ENCODE measurements at places on chromosomes 7 and 10.

GRCh38 chr10:103717341-103718246 lies 137.8 kb downstream of the SH3PXD2A start:
- DNase-seq: no peak

DNA sequence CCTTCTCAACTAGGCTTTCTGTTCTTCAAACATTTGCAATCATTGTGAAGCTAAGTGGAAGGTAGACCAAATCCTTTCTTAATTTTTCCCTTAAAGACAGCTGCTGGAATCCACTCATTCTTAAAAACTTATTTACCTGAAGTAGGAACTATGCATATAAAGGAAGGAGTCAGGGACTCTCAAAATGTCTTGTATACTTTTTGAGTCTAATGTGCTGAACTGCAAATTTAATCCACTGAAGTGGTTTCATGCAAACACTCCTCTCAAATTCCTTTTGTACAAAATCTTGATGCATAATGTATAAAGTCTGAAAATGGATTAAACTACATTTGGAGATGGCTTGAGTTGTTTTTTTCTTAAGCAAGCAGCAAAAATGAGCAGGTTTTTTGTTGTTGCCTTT lies 118.0 kb downstream of the CABCOCO1 start:
- no peak for DNase-seq

DNA sequence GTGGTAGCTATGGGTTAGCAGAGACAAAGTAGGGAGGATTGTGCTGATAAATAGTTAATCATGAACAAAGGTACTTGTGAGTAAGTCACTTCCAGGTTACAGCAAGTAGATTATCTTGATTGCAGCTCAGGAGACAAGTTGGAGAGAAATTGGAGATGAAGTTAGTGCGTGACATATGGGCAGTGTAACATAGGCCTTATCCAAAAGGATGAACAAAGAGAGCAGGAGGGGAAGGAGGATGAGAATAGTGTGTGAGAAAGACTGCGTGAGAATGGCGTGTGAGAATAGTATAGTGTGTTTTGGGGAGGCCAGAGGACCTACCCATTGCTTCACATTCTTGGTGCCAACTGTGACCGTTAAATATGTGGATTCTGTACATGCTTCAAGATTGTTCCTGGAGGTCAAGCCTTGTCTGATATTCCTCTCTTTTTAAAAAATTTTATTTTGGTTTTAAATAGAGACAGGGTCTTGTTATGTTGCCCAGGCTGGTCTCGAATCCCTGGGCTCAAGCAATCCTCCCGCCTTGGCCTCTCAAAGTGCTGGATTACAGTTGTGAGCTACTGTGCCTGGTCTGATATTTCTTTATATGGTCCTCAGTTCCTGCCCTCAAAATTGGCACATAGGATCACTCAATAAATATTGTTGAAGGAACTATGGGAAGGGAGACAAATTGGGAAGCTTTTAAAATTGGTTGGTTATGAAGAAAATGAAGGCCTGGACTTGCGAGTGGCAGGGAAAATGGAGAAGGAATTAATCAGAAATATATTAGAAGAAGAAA lies 3.2 kb downstream of the VCL start:
- no peak for DNase-seq

DNA sequence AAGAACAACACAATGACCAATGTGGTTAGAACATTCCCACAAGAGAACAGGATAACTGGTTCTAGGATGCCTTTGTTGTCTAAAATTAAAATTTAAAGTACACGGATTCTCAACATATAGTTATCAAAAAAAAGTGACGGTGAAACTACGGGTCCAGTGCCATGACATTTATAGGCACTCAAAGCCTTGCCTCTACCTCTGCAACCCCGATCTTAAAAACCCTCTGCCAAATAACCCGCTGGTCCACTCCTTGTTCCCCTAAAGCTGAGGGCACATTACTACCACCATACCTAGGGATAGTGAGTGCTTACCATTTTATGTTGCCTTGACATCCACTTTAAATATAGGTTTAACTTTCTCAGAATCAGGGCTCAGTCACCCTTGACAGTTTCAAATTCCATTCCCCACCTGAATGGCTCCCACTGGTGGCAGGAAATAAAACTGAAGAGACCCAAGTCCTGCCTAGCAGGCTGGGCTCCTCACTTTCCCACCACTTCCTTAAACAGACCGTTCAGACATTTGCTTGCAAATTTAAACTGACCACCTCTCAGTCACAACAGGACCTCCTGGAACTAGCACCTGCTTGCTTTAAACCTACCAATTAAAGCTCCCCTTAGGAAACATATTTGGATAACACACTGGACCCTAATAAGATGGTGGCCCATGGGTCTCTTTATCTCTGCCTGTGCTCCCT lies 169.9 kb upstream of the ASAH2 start:
- DNase-seq: no peak

- DNase-seq: no peak
These were observed 15.3 kb downstream of the SFRP4 start for GRCh38 chr7:37901236-37901827.

- no peak for DNase-seq
These were observed 170.1 kb downstream of the ST7 start for GRCh38 chr7:117123311-117123926.

- DNase-seq: no peak
These were observed 23.8 kb upstream of the ADD3 start for GRCh38 chr10:109984013-109984412.

GRCh38 chr7:55400191-55400590 lies 35.1 kb downstream of the LANCL2 start:
- DNase-seq: no peak

DNA sequence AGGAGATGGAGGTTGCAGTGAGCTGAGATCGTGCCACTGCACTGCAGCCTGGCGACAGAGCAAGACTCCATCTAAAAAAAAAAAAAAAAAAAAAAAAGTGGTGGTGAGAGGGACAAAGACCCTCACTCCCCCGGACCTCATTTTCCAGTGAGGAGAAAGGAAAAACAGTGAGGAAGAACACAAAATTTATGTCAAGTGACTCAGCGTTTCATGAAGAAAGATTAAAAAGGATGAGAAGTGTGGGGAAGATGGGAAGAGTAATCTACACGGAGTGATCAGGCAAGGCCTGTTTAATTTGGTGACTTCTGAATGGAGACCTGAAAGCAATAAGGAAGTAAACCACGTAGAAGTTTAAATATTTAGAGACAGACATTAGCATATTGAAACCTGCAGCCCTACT lies 7.0 kb downstream of the NUDT5 start:
- DNase-seq: no peak

DNA sequence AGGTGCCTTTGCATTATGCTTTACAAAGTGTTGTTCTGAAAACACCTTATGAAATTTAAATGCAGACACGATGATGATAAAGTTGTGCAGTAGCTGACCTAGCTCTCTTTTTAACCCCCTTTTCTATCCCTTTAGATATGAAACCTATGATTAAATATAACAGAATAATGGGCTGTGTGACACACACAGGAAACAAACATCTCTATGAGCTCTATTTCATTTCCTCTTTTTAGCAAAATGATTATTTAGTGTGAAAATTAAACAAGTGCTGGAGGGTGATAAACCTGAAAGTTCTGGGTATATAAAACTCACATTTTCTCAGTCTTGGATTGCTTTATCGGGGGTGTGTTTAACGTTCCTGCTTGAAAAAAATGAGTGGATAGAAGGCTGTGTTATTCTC lies 1310.5 kb upstream of the CELF2 start:
- no peak for DNase-seq

- no peak for DNase-seq
These were observed 263.3 kb upstream of the TCERG1L start for GRCh38 chr10:131574707-131575430.

GRCh38 chr7:50092579-50093491 lies at the start of gene ZPBP:
TSS of gene ZPBP (minus strand) at chr7:50093246. CDS start at chr7:50093194, 52 bp downstream.
- no peak for DNase-seq

DNA sequence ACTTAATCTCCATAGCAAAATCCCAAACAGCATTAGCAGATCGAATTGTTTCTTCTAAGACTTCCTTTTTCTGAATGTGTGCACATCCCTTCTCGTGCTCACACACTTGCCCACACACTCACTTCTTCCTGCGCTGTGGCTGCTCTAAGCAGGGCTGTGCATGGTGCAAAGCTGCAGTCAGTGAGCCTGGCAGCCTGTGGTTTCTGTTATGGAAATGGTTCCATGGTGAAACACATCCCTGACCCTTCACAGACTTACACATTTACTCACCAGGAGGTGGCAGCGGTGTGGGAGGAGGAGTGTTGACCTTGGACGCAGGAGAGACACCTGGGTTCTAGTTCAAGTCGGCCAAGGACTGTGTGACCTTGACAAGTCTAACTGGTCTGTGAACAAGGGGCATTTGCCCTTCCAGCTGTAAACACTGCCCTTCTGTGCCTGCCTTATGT lies 24.9 kb downstream of the MTURN start:
- DNase-seq: no peak

DNA sequence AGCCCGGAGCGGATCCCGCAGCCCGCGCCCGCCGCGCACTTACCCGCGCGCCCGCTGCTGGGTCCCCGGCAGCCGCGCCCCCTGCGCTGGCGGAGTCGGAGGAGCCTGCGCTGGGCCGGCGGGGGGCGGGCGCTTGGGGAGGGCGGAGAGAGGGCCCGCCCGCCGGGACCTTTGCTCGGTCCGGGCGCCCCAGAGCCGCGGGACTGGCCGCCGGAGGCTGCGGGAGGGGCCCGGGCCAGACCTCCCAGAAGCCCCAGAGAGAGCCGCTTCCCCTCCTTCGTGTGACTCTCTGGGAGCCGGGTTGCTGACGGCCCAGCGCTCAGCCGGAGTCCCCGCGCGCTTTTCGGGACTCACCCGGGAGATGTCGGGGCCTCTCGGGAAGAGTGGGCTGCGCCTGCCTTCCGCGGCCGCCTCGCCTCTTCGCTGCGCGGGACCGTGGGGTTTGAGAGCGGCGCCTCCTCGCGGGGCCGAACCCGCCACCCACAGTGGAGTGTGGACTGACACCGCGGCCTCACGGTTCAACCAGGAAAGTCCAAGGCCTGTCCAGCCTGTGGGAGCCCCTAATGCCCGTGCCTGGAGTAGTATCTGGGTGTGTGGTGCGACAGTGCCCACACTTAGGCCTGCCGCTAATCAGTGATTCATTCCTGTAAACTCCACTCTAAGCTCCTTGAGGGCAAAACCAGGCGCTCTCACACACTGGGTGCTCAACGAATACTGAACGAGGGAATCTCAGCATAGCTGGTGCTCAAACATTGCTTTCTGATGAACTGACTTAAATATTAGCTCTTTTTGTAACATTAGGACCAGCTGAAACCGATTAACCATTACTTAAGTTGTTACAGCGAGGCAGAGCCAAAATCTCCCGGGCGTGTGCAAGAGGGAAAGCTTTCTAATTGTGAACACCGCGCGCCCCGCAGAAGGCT lies at the start of gene GSDME:
GSDME (minus strand) TSS at position 112 of the 923 bp plus-strand sequence. CDS start 7,690 bp downstream, outside the sequence.
- DNase-seq: no peak

DNA sequence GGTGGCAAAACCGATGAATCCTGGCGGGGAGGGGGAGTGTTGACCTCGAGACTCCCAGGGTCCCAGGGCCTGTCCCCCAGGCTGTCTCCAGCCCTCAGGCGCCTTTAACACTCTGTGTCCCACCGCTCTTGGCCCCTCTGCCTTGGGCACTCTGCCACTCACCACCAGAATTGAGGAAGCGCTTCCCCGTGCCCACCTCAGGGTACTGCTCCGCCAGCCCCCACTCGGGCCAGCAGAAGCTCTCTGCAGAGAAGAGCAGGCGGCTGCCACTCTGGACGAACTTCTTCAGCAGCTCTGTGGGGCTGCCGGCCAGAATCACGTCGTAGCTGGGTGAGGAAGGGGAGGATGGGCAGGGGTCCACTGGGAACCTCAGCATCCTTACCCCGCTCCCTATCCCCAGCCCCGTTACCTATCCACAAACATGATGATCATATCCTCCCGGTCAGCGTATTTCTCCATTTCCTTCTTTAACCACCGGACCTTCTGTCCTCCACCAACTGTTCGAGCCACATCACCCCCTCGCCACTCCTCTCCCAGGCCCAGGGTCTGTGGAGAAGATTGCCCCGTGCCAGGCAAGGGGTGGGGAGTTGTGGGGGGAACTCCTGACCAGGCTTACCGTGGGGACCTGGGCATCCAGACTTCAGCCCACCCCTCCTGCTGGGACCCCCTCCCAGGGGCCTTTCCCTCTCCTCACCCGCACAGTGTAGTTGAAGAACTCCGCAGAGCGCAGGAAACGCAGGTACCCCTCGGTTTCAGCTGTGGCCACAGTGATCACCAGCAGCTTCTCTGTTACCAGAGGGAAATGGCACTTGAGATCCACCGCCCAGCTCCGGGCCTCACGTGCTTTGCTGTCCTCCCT lies 1.2 kb downstream of the PLOD3 start:
- no peak for DNase-seq

DNA sequence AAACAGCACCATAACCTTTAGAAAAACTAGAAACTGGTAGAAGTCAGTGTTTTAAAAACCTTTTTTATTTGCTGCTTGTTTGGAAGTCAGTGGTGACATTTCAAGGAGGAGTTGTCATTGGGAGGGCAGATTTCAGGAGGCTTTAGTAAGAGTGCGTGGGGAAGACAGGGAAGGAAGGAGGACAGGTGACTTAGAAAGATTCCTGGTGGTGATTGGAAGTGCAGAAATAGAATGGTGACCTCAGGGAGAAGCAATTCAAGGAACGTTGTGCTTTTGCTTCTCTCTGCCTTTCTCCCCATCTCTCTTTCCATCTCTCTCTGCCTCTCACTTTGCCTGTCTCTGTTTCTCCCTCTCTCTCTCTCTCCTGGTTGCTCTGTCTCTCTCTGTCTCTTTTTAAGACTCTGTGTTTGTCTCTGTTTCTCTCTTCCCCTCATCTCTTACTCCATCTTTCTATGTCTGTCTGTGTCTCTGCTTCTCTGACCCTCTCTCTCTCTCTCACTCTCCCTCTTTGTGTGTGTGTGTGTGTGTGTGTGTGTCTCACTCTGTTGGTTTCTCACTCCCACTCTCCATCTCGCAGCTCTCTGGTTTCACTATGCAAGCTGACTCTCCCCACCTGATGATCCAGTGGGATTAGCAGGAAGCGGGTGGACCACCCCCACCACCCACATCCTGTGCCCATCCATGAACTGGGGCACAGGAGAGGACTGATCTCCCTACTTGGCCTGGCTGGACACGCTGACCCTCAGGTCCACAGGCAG lies 10.9 kb upstream of the PFKP start:
- no peak for DNase-seq

DNA sequence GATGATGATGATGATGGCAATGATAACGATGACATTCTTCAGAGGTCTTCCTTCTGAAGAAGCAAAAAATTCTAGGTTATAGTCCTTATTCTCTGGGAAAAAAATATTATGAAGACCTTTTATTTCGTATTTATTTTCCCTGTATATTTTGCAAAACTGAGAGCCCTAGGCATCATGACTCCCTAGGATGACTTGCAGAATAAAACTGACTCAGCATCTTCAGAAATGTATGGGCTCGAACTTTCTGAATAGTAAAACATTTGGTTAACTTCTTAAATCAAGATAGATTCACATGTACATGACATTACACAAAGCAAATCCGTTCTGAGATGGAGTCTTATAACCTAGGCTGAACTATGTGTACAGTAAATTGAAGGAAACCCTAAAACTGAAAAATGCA lies 29.4 kb downstream of the DKK1 start:
- DNase-seq: no peak
